ENCODE measurements at places on chromosomes 1 and 21. TPM values are rescaled to one million over a fixed set of nuclear protein-coding genes. Genes with fewer than 3 reads are reported as not detected.

The ALX3 gene
- not detected for total RNA-seq

The ATAD3C gene
- not detected for total RNA-seq

The SH3BGR gene
- 1.00 TPM for total RNA-seq

The USH2A gene
- under 0.01 TPM for total RNA-seq

The FHAD1 gene
- 0.55 TPM for total RNA-seq

The EPHX1 gene
- 8.0 TPM for total RNA-seq

The SYT2 gene
- total RNA-seq = under 0.01 TPM

The RBBP5 gene
- total RNA-seq = 23.6 TPM

The FCRL3 gene
- not detected for total RNA-seq

The LAMC1 gene
- total RNA-seq = 595 TPM

The TEX38 gene
- not detected for total RNA-seq

The SNIP1 gene
- total RNA-seq = 23.4 TPM

The PRAMEF20 gene
- total RNA-seq = not detected

The TCHHL1 gene
- not detected for total RNA-seq

The FAM163A gene
- not detected for total RNA-seq

The MPL gene
- not detected for total RNA-seq

The OR2T11 gene
- total RNA-seq = not detected

The RUNX3 gene
- total RNA-seq = not detected

The TRABD2B gene
- total RNA-seq = not detected

The FAM72D gene
- total RNA-seq = 1.00 TPM

The ANKRD34A gene
- total RNA-seq = 0.33 TPM

The MSH4 gene
- total RNA-seq = 0.25 TPM

The FCRL6 gene
- not detected for total RNA-seq

The TTLL10 gene
- 0.12 TPM for total RNA-seq

The PCSK9 gene
- 1.1 TPM for total RNA-seq

The SYDE2 gene
- 8.4 TPM for total RNA-seq

The PTPN22 gene
- 0.75 TPM for total RNA-seq

The UMODL1 gene
- total RNA-seq = 0.12 TPM

The KDM1A gene
- total RNA-seq = 115 TPM

The DEDD gene
- total RNA-seq = 28.7 TPM

The C1orf185 gene
- total RNA-seq = not detected

The SHISAL2A gene
- not detected for total RNA-seq

The NENF gene
- 40.9 TPM for total RNA-seq
